ENCODE measurements at places on chromosomes 16 and 17.

- no peak for DNase-seq
Measured at GRCh38 chr16:82082543-82083244, 47.6 kb downstream of the HSD17B2 start.

DNA sequence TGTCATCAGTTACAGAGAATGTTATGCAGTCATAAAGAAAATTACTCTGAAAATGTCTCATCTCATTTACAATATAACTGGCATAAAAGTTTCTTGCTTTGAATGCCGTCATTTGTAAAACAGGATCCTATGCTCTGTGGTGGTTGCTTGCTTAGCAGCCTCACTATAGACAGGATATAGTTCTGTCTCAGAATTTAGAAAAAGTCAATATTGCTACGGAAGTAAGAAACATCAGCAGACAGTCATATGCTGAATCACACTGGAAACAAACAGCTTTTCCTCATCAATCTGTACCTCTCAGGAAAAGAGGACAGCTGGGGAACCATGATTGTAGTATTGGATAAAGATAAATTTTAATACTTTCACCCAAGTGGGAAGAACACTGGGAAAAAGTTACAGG is 105.5 kb downstream of the MYO1D start:
- DNase-seq, result no peak

- DNase-seq, result no peak
Measured at GRCh38 chr17:4162775-4163466, 19.9 kb downstream of the CYB5D2 start.

DNA sequence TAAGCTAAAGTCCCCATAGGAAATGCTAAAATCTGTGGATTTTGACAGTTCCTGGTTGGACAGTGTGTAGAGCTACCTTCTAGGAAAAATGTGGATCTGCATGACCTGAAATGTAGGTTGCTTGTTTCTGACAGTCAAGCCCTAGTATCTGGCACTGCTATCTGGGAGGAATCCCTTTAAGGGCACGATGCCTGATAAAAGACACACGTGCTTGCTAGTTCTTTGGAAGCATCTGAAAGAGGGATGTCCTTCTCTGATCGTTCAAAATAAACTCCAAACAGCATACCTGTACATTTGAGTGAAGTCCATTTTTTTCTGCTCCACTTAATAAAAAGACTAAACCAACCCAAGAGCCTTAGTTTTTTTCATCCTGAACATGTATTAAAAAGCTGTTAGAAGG is 101.3 kb downstream of the CDK5R1 start:
- DNase-seq, result no peak

GRCh38 chr16:20051147-20051546 is 22.5 kb downstream of the GPR139 start:
- no peak for DNase-seq

GRCh38 chr17:2027528-2028233 is 2.3 kb upstream of the DPH1 start:
- DNase-seq, result no peak

DNA sequence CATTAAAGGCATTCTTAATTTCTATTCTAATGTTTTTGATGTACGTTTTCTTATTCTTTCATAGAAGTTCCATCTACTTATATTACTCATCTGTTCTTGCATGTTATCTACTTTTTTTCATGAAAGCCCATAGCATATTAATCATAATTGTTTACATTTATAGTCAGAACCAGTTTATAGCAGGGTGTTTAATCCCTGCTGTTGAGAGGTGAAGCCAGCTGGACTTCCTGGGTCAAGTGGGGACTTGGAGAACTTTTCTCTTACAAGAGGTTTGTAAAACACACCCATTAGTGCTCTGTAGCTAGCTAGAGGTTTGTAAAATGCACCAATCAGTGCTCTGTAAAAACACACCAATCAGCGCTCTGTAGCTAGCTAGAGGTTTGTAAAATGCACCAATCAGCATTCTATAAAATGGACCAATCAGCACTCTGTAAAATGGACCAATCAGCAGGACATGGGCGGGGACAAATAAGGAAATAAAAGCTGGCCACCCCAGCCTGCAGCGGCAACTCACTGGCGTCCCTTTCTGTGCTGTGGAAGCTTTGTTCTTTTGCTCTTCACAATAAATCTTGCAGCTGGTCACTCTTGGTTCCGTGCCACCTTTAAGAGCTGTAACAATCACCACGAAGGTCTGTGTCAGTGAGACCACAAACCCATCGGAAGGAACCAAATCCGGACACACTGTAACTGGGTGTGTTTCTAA is 120.6 kb downstream of the TANC2 start:
- no peak for DNase-seq

DNA sequence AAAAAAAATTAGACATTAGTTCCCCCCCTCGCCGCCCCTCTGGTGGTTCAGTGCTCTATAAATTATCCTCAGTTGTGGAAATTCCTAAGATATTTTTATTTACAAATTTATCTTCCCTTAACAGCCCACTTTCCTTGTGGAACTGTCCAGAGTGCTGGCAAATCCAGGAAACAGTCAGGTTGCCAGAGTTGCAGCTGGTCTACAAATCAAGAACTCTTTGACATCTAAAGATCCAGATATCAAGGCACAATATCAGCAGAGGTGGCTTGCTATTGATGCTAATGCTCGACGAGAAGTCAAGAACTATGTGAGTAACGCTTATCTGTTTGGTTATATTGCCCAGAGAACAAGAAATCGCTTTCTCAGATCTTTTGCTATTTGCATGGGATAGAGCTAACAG is 2.9 kb downstream of the KPNB1 start:
- no peak for DNase-seq

- DNase-seq, result no peak
Measured at GRCh38 chr17:62905233-62905632, 60.8 kb upstream of the TANC2 start.

DNA sequence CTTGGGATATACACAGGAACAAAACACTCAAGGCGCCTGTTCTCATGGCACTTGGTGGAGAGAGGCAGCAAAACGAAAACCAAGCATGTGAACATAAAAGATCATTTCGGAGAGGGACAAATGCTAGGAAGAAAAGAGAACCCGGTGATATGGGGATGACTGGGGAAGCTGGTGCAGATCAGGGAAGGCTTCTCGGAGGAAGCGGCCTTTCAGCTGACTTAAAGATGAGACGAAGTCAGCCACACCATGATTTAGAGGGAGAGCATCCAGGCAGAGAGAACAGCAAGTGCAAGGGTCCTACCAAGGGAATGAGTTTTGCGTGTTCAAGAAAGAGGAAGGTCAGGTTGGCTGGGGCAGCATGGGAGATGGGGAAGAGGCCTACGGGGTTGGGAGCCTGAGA is 250.9 kb downstream of the KATNIP start:
- no peak for DNase-seq

GRCh38 chr17:75755990-75756389 is 9.0 kb downstream of the GALK1 start:
- no peak for DNase-seq

DNA sequence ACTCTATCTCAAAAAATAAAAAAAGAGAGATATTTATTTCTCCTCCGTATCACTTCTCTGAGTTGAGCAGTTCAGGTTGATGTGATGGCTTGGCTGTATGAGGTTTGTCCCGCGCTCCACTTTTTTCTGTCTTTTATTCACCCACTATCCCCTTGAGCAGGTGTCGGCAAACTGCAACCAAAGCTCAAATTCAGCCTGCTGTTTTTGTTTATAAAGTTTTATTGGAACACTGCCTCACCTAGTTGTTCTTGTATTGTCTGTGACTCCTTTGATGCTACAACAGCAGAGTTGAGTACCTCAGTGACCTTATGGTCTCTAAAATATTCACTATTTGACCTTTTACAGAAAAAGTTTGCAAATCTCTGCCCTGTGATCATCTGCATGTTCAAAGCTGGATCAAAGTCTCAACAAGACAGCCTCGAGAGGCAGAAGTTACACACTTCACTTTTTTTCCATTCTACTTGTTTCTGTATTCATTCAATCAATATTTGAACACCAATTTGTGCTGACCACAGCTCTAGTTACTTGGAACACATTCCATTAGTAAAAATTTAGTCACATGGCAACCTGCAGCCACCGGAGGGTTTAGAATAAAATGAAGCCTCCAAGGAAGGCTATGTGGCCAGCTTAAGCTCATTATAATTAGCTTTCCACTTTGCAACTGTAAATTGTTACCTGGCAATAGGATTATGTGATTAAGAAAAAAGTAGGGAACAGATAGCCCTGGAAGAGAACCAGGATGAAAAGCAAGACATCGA is 945.8 kb downstream of the KCNJ2 start:
- no peak for DNase-seq

DNA sequence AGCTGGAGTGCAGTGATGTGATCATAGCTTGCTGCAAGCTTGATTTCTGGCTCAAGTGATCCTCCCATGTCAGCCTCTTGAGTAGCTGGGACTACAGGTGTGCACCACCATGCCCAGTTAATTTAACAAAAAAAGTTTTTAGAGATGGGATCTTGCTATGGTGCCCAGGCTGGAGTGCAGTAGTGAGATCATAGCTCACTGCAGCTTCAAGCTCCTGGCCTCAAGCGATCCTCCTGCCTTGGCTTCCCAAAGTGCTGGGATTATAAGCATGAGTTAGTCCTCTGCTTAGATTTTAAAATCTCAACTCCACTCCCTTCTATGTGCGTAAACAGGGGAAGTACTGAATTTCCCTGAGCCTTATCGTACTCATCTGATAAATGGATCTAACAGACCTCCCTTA is 6.3 kb downstream of the RABEP2 start:
- no peak for DNase-seq

- DNase-seq, result no peak
Measured at GRCh38 chr17:10435096-10435495, 13.3 kb upstream of the MYH8 start.

GRCh38 chr17:75896415-75897159 is at the start of gene TRIM65:
Gene TRIM65 (minus strand): TSS chr17:75896951. CDS start chr17:75896937, 14 bp downstream.
- peak; percentile 39 for DNase-seq

DNA sequence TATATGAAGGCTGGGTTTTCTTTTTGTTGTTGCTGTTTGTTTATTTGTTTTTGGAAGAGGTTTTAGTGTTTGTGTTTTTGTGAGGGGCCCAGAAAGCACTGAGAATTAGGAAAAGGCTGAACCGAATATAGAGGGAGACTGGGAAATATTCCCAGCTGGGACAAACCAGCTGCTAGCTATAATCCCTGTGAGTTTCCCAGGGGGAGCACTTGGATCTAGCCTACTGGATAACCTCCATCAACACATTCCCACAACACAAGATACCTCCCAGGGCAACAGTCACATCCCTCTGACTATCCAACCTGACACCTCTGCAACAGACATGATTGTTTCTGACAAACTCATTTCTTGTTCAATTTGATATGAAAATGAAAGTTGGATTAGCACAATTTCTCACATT is 16.7 kb downstream of the CDH11 start:
- no peak for DNase-seq

- DNase-seq, result no peak
Measured at GRCh38 chr16:4327386-4328045, 11.6 kb downstream of the GLIS2 start.

DNA sequence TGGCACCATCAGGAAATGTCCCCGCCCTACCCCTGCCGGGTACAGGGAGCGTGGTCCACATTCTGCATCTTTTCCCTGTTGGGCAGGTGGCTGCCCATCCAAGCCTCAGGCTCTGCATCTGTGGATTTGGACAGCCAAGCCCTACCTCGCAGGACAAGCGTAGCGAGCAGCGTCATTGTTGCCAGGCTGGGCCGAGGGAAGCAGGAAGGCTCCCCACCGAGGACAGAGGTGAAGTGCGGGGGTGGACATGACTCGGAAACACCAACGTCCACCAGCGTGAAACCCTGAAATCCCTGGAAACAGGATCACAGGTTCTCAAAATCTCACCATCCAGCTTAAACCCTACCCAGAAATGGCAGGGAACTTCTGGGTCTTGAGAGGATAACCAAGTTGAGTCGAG is 73.6 kb downstream of the SOCS1 start:
- DNase-seq, result no peak

- DNase-seq, result no peak
Measured at GRCh38 chr16:35252356-35252936, 1793.0 kb downstream of the TP53TG3F start.

DNA sequence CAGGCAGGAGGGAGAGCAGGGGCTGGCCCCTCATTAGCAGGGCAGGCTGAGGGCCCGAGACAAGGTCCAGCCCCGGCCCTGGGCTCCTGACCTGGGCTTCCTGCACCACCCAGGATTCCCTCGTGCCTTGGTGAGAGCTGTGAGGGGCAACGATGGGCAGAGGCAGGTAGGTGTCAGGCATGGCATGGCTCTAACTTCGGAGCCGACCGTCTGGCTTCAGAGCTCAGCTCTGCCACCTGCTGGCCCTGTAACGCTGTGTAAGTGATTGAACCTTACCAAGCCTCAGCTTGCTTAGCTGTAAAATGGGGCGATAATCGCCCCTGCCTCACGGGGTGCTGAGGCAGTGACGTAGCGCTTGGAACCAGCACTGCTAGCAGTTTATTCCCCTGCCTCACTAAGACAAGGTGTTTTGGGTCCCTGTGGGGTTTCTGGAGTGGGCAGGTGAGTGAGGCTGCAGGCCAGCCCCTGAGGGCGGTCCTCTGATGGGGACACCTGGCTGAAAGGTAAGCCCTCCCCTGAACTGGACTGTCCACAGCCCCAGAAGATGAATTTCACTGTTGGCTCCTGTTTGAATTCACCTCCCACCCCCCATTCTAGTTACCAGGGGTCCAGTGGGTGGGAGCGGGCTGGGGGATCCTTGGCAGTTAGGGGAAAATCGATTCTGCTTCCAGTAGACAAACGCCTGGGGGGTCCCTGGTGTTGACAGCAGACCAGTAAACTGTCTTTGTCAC is 184.8 kb upstream of the GSE1 start:
- DNase-seq, result peak; percentile 72

GRCh38 chr17:32006957-32007462 is at the start of gene LRRC37B:
Gene LRRC37B (plus strand): TSS chr17:32007383. CDS start chr17:32021393, 14,010 bp downstream.
- DNase-seq, result peak; percentile 42

All from NCI-H1694 treated with DMSO at 0.1 percent for 48 hours (cell line).